IPS DF 6.9 (cell line): ENCODE measurements at places on chromosomes 1 and 21.

DNA sequence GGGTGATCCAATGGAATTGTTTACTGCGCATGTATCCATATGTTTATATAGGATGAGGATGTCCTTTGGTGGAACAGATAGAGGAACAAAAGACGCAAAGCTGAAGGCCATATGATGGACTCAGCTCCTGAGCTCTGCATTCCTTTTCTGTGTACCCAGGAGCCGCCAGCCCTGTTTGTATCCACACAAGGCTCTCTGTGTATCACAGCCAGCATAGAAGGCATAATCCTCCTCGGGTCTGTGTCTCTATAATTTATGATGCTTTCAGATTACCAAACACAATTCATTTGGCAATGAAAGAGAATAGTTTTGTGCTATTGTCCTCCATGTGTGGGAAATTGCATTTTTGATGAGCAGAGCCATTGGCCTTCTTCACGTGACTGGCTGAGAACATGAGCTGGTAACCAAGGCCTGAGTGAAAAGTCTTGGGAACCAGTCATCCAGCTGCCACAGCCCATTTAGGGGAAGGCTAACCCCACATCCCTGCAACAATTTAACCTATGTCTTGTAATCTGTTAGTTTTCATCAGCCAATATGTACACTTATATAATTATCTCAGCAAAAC lies 119.2 kb downstream of the PBX1 start:
- no peak overlapping the region for H3K4me3 ChIP-seq
- no peaks in the 10 kb centered on the region; the same call in 1 of the 2 replicates for H3K4me1 ChIP-seq
- DNase-seq = no peak
- no peaks in the 10 kb centered on the region for H3K27me3 ChIP-seq
- H3K36me3 ChIP-seq = no peaks in the 10 kb centered on the region
- no peak overlapping the region for H3K27ac ChIP-seq

GRCh38 chr1:39892601-39893595 lies 8.8 kb downstream of the MYCL start:
- no peak overlapping the region for H3K4me3 ChIP-seq
- no peak for DNase-seq
- peaks cover 10% of the 10 kb centered on the region for H3K4me1 ChIP-seq
- no peaks in the 10 kb centered on the region for H3K27me3 ChIP-seq

GRCh38 chr1:168733241-168733640 lies 4.2 kb upstream of the DPT start:
- no peak overlapping the region for H3K4me3 ChIP-seq
- no peaks in the 10 kb centered on the region for H3K27me3 ChIP-seq
- no peak overlapping the region for H3K27ac ChIP-seq
- no peaks in the 10 kb centered on the region for H3K4me1 ChIP-seq
- no peak for DNase-seq

DNA sequence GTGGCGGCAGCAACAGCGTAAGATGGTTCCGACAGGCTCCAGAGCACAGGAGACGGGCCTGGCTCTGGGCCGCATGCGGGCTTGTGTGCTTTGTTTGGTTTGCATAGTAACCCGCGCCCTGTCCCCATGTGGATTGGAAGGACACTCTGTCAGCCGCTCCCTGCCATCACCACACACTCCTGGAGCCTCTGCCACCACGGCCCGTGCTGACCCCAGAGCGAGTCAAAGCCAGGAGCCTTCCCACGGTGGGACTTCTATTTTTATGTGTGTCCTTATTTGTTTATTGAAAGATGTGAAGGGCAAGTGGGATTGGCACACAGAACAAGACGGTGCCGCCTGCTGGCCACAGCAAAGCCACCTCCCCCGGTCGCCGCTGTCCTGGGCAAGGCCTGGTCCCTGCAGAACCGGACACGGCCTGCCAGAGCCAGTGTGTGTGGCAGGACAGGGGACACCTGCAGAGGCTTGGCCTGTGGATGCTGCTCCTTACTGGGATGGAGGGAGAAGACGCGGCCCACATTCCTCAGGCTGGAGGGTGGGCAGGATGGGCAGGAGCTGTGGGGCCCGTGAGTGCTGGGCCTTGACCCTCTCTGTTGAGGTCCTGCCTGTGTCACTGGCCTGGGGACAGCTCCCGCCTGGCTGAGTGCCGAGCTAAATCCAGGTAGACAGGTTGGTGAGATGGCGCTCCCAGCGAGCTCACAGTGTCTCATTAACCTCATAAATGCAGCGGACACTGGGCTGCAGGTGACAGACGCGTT lies 64.4 kb downstream of the AGPAT3 start:
- H3K4me3 ChIP-seq = no peak overlapping the region
- DNase-seq = no peak
- H3K27ac ChIP-seq = no peak overlapping the region
- H3K27me3 ChIP-seq = no peaks in the 10 kb centered on the region
- H3K4me1 ChIP-seq = no peaks in the 10 kb centered on the region; the same call in 1 of the 2 replicates
- H3K36me3 ChIP-seq = no peaks in the 10 kb centered on the region

DNA sequence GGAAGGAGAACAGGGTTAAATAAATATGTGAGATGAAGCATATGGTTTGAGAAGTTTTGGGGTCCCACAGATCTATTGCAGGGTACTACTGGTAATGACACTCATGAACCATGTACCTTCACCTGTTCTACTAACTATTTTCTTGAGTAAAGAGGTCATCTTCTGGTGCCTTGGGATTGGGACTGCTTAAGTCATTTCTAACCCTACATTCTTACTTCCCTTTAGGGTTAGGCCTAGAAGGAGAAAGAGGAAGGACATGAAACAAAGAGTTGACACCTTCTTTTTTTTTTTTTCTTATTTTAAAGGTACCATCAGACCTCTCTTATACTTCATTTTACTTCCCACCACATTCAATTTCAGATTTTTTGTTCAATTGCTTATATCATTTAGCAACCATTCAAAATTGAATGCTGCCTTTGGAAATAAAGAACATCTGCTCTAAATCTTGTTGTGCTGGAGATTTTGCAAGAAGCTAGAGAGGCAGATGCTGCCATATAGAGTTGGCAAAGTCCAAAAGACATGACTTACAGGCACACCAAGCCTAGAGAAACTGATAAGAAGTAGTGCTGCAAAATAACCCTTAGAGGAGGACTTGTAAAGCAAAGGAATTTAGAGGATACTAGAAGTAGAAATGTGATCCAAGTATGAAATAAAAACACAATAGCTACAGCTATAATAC lies 374.4 kb upstream of the ST6GALNAC5 start:
- no peaks in the 10 kb centered on the region for H3K4me1 ChIP-seq
- H3K27ac ChIP-seq = no peak overlapping the region
- no peaks in the 10 kb centered on the region for H3K36me3 ChIP-seq
- no peaks in the 10 kb centered on the region for H3K27me3 ChIP-seq
- DNase-seq = no peak

DNA sequence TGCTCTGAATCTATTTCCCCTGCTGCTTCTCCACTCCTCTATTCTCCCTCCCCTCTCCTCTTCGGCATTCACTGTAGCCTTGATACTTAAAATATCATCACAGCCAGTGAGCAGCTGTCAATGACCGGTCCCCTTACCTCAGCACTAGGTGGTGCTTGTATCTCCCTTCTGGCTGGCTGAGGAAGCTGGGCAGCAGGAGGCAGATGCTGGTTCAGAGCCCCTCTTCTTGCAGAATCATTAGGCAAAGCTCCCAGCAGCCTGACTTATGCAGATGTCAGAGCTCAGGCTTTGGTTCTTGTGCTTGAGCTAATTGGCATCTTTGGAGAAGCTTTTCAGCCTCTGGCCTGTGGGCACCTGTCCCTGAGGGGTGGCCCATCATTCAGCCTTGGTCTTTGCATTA lies 31.9 kb upstream of the KCNA2 start:
- no peaks in the 10 kb centered on the region for H3K36me3 ChIP-seq
- DNase-seq = no peak
- H3K27me3 ChIP-seq = no peaks in the 10 kb centered on the region
- H3K4me3 ChIP-seq = no peak overlapping the region
- no peak overlapping the region for H3K27ac ChIP-seq

DNA sequence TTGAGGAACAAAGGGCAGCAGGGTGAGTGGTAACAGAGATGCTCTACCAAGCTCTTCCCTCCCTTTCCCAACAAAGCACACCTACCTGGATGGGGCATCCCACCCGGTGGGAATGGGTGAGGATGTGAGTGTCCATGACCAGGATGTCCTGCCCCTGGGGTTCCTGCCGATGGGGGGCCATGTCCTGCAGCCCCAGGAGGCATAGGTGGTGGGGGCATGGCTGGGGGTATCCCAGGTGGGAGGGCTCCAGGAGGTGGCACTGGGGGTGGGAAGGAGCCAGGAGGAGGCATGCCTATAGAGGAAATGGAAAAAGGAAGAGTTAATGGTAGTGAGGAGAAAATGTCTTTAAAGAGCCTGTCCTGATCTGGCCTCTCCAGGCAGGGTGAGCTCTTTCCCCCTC lies 1.9 kb downstream of the SF3B4 start:
- peaks cover 21% of the 10 kb centered on the region for H3K36me3 ChIP-seq
- no peaks in the 10 kb centered on the region for H3K4me1 ChIP-seq

GRCh38 chr1:207873055-207873890 lies 37.7 kb downstream of the CD34 start:
- H3K27me3 ChIP-seq = no peaks in the 10 kb centered on the region; the same call in 1 of the 2 replicates
- no peak overlapping the region for H3K27ac ChIP-seq
- no peak overlapping the region for H3K4me3 ChIP-seq

- DNase-seq = no peak
- no peak overlapping the region for H3K4me3 ChIP-seq
- H3K27me3 ChIP-seq = no peaks in the 10 kb centered on the region
- H3K36me3 ChIP-seq = no peaks in the 10 kb centered on the region
Observed at GRCh38 chr1:66546047-66546810, 12.3 kb downstream of the SGIP1 start.

DNA sequence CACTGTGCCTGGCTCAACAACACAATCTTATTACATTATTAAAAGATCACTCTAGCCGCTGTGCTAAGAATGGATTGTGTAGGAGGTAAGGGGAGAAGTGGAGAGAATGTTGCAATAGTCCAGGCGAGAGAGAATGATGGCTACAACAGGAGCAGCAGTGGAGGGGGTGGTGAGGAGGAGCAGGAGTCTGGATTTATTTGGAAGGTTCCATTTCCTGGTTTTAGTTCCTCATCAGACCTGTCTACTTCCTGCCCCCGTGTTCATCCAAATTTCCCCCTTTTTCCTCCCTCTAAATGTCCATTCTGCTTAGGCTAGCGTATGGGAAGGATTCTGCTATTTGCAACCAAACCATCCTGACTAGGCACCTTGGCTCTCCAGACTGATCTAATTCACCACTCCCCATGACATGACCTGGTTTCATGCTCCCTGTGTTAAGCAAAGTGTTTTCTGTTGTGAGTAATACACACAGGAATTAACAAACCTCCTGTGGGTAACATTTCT lies 35.1 kb upstream of the EYA3 start:
- H3K27me3 ChIP-seq = no peaks in the 10 kb centered on the region
- H3K36me3 ChIP-seq = no peaks in the 10 kb centered on the region; the same call in 1 of the 2 replicates
- no peak for DNase-seq
- no peak overlapping the region for H3K27ac ChIP-seq
- H3K4me3 ChIP-seq = no peak overlapping the region

DNA sequence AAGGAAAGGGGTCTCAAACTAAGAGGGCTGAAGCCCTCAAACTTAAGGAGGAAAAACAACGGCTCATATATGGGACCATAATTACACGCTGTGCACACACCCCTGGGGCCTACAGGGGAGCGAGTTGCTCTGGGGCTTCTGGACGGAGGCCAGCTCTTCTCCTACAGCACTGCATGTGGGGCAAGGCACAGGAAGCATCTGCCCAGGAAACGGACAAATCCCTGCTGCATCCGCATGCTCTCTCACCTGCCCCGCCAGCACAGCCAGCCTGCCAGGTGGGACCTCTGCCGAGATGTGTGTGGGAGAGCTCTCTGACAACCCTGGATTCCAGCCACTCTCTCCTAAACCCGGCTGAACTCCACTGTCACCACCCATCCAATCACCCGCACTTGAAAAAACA lies 54.1 kb downstream of the MRPL37 start:
- no peak overlapping the region for H3K4me3 ChIP-seq
- H3K4me1 ChIP-seq = peaks cover 5% of the 10 kb centered on the region
- H3K27ac ChIP-seq = no peak overlapping the region

GRCh38 chr1:110879758-110880606 lies 7.0 kb downstream of the CD53 start:
- no peak for DNase-seq
- no peaks in the 10 kb centered on the region for H3K4me1 ChIP-seq
- no peaks in the 10 kb centered on the region for H3K27me3 ChIP-seq
- no peaks in the 10 kb centered on the region for H3K36me3 ChIP-seq
- H3K4me3 ChIP-seq = no peak overlapping the region

- no peak for DNase-seq
- H3K27ac ChIP-seq = no peak overlapping the region
- no peak overlapping the region for H3K4me3 ChIP-seq
- no peaks in the 10 kb centered on the region for H3K4me1 ChIP-seq
- no peaks in the 10 kb centered on the region for H3K27me3 ChIP-seq
Observed at GRCh38 chr1:234091876-234092275, 187.4 kb downstream of the SLC35F3 start.

GRCh38 chr1:213993929-213994328 lies 6.2 kb downstream of the PROX1 start:
- H3K27me3 ChIP-seq = peaks cover 5% of the 10 kb centered on the region; the same call in 1 of the 2 replicates
- no peak overlapping the region for H3K4me3 ChIP-seq
- H3K36me3 ChIP-seq = no peaks in the 10 kb centered on the region
- 0 out of 2 replicates have a peak, but pooled peaks cover 1% of the 10 kb centered on the region for H3K4me1 ChIP-seq

DNA sequence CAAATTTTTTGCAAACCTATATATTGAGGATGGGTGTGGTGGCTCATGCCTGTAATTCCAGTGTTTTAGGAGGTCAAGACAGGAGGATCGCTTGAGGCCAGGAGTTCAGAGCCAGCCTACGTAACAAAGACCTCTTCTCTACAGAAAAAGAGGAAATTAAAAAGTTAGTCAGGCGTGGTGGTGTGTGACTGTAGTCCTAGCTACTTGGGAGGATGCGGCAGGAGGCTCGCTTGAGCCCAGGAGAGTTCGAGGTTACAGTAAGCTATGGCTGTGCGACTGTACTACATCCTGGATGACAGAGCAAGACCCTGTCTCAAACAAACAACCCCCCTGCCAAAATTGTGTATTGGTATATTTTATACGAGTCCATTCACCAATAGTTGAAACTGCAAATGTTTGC lies 589.7 kb downstream of the DPYD start:
- no peaks in the 10 kb centered on the region for H3K27me3 ChIP-seq
- H3K4me3 ChIP-seq = no peak overlapping the region
- no peaks in the 10 kb centered on the region for H3K36me3 ChIP-seq
- no peak overlapping the region for H3K27ac ChIP-seq

- H3K4me3 ChIP-seq = no peak overlapping the region
- no peaks in the 10 kb centered on the region for H3K4me1 ChIP-seq
- H3K36me3 ChIP-seq = no peaks in the 10 kb centered on the region
- DNase-seq = no peak
- no peaks in the 10 kb centered on the region for H3K27me3 ChIP-seq
Observed at GRCh38 chr21:45178971-45179370, 104.6 kb downstream of the ADARB1 start.

GRCh38 chr1:46798810-46799209 lies at the start of gene CYP4B1:
Gene CYP4B1 (plus strand): TSS chr1:46799046. CDS start chr1:46799082, 36 bp downstream.
- no peak for DNase-seq
- H3K27me3 ChIP-seq = no peaks in the 10 kb centered on the region
- H3K36me3 ChIP-seq = no peaks in the 10 kb centered on the region

DNA sequence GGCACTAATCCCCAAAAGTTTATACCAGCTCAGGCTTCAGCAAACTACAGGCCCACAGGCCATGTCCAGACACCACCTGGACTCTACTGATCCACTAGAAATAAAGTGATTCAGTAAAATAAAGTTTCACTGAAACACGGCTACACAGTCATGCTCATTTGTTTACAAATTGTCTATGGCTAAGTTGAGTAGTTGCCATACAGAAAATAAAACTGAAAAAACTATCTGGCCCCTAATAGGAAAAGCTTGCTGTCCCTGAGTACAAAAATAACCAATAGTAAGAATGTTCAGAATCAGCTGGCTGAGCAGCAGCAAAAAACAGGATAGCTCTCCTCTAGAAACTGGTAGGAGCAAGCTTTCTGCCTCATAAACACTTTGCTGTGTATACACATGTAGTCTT lies 221.5 kb downstream of the RERE start:
- H3K4me1 ChIP-seq = peaks cover 4% of the 10 kb centered on the region; the same call in 1 of the 2 replicates
- H3K4me3 ChIP-seq = no peak overlapping the region
- DNase-seq = no peak
- no peak overlapping the region for H3K27ac ChIP-seq
- H3K36me3 ChIP-seq = no peaks in the 10 kb centered on the region
